ENCODE measurements at places on chromosomes 6 and 20.

GRCh38 chr6:137489046-137490005 lies 4.9 kb downstream of the OLIG3 start:
- DNase-seq, result no peak

DNA sequence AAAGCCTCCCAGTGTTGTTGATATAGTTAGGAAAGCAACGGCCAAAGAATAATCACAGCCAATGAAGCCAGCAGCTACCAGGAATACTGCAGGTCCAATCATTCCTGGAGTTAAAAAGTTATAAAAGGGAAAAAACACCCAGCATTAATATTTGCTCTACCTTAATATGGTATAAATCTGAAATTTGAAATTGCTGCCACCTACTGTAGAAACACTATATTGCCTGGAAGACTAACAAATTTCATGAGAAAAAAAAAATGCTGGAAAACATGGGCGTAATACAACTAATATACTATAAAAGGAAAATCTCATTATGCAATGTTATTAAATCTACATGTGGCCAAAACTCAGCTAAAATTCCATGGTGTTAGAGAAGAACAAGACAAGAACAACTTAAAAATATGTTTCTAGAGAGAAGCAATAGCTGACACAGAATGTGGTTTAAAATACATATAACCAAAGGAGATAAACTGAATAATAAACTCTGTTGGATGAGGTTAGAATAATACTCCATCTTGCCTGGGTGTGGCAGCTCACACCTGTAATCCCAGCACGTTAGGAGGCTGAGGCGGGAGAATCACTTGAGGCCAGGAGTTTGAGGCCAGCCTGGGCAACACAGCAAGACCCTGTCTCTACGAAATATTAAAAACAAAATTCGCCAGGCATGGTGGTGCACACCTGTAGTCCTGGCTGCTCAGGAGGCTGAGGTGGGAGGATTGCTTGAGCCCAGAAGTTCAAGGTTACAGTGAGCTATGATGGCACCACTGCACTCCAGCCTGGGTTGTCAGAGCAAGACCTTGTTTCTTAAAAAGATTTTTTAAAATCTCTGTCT lies 43.1 kb downstream of the SLC17A5 start:
- DNase-seq, result no peak

DNA sequence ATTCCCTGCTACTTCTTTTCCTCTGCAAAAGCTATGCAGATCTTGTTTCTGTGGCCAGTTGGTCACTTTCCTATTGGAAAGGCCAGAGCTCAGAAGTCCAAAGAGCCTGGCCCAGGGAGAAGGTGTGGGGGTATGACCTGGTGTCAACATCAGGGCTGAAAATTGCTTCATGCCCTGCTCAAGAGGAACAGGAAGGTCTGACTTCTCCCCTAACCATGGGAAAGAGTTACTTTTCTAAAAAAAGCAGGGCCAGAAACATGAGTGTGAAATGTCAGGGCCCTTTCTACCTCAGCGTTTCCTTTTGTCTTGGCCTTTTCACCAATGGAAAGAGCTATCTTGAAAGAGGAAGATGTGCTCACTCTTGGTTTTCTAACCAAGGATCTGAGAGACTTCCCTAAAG lies 117.4 kb downstream of the MAFB start:
- no peak for DNase-seq

DNA sequence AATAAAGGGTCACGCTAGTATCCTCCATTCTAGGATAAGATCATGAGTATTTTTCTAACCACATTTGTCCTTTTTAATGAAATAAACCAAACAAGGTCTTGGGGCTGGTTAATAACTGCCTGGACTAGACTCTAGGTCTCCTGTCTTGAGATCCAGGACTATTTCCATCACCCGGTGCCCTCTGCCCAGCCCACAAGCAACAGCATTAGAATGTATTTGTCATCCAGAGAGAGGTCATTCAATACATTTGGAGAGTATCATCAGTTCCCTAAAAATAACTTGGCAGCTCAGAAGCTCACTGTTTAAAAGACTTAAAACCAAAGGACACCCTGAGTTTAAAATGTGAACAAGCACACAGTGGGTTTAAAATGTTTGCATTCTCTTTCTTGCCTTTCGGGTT lies 4.4 kb upstream of the RBM24 start:
- no peak for DNase-seq

DNA sequence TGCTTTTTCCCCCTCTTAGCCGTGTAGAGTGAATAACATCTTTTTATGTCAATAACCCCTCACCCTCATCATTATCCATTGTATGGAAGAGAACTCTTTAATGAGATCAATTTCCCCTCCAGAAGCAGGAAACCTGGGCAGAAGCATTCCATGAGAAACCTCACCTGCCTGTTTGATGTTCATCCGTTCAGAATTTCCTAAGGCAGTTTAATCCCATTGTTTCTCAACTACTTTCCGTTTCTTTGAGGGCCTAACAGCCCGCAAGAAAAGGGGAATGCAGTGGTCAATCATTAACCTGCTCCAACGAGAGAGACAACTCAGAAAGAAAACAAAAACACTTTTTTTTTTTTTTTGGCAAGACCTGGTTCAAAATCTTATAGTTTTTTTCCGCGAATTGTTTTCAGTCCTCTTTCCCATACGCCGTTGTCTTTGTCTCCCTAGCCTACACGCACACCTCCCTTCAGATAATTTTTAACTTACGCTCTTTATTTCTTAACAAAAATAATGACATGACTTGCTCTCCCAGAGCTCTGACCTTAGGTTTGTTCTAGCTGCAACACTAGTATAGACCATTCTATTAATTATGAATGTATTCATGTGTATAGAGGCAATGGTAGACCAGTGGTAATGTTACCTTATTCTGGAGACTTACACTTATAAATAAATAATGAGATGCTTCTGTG lies 25.6 kb upstream of the ID4 start:
- no peak for DNase-seq

DNA sequence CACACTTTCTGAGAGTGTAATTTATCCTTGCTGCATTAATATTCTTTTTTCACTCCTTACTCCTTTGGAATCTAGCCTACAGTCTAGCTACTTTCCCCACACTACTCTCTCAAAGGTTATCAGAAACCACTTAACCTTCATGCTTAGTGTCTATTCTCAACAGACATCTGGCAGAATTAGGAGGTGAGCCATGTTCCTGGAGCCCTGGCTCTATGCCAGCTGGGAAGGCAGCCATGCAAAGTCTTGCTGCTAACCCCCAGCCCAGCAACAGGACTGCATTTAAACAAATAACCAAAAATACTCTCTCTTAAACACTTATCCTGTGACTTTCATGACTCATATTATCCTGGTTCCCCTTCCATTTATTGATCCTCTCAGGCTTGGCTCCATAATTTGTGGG lies 260.2 kb downstream of the BCKDHB start:
- DNase-seq, result no peak

DNA sequence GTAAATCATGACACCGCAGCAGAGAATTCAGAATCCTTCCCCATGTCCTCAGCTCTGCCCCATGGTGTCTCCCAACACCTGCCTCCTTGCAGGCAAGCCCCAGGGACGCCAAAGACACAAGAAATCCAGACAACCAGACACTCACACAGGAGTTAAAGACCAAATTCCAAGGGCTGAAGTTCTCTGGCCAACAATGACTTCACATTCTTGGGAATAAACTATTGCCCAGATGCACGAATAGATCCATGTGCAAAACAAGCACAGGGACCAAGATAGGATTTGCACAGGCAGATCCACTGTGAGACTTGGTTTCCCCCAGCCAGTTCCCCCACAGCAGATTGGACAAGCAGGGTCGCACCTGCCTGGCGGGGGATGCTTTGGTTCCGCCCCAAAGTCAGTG lies 246.7 kb downstream of the SOD2 start:
- DNase-seq, result no peak

GRCh38 chr6:17872908-17873307 lies 114.5 kb downstream of the KIF13A start:
- no peak for DNase-seq

DNA sequence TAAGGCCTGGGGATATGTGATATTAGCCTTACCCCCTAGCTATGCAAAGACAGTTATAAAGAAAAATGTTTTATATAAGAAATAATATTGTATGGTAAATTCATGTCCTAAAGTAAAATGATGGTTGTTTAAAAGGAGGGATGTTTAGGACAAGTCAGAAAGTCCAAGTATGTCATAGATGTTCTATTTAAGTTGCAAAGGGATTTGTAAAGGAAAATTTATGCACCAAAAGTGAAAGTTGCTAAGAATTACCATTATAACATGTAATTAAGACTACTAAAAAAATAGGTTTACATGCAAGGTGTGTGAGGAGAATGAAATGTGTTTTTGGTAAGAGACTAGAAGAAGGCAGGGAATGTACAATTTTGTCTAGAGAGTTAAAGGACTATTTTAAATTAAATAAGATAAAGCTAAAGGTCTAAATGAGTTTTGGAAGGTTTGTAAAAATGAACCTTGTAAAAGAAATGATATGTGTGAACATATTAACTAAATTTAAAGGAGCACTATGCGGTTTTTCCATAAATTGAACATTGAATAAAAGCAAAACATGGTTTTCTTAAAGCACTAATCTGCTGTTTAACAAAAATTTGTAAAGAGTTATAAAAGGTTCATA lies 22.7 kb upstream of the GOPC start:
- DNase-seq, result no peak

DNA sequence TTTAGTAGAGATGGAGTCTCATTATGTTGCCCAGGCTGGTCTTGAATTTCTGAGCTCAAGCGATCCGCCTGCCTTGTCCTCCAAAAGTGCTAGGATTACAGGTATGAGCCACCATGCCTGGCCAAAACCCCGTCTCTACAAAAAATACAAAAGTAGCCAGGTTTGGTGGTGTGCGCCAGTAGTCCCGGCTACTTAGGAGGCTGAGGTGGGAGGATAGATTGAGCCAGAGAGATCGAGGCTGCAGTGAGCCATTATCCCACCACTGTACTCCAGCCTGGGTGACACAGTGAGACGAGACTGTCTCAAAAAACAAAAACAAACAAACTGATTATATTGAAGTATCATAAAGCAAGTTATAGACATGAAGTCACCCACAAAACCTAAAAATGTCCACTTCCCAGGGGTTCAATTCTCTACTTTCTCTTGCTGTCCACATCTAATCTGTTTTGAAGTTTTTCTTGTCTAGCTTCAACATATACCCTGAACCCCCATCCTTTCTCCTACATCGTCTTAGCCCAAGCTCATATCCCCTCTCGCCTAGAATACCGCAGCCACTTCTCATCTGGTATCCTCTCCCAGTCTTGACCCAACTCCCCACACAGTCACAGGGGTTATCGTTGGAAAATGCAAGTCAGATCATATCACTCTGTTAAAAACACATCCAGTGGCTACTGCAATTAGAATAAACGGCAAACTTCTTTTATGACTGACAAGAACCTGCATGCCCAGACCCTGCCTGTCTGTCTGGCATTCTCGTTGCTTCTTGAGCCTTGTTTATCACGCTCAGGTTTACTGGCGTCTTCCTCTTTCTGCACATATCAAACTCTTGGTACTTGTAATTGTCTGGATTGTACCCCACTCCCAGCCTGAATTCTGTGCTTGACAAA lies 20.1 kb upstream of the NCOA3 start:
- no peak for DNase-seq

GRCh38 chr6:134196568-134197193 lies 121.2 kb downstream of the SGK1 start:
- no peak for DNase-seq

GRCh38 chr20:35171753-35172433 lies at the start of gene PROCR:
Gene PROCR (plus strand): TSS chr20:35172072. CDS start chr20:35172155, 83 bp downstream.
- peak; percentile 70 for DNase-seq

DNA sequence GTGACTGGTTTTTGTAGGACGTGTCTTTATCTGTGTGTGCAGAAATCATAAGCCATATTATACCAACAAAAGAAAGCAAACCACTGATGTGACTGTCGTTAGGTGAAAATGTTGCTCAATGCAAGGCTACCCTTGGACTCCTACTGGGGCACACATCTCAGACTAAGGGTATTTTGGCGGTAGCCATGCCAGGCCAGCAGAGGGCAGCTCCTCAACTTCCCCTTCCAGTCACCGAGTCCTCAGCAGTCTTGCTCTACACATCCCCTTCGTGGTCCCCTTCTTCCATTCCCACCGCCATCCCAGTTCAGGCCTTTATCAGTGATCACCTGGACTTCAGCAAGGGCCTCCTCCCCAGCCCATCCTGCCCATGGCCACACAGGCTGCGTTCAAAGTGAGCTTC lies 113.7 kb upstream of the GGTLC1 start:
- DNase-seq, result no peak

DNA sequence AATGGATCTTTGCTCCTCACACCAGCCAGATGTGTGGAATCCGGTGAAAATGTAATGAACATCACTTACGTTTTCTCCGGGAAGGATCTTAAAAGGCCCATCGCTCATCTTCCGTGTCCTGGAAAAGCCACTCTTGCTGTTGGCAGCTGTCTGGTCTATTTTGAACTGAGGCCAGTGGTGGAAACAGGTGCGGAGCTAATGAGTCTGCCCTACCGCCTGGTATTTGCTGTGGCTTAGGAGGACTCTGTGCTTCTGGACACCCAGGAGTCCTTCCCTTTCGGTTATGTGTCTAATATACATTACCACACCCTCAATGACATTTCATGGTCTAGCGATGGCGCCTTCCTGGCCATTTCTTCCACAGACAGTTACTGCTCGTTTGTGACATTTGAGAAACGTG lies 264.2 kb upstream of the PREP start:
- DNase-seq, result no peak

GRCh38 chr6:44626616-44627015 lies 239.1 kb downstream of the CDC5L start:
- no peak for DNase-seq

GRCh38 chr20:46899621-46900020 lies 5.0 kb downstream of the EYA2 start:
- DNase-seq, result no peak

- no peak for DNase-seq
Measured at GRCh38 chr6:166551754-166552495, 34.6 kb downstream of the RAMACL start.

- DNase-seq, result no peak
Measured at GRCh38 chr6:489001-489400, 97.4 kb downstream of the IRF4 start.

DNA sequence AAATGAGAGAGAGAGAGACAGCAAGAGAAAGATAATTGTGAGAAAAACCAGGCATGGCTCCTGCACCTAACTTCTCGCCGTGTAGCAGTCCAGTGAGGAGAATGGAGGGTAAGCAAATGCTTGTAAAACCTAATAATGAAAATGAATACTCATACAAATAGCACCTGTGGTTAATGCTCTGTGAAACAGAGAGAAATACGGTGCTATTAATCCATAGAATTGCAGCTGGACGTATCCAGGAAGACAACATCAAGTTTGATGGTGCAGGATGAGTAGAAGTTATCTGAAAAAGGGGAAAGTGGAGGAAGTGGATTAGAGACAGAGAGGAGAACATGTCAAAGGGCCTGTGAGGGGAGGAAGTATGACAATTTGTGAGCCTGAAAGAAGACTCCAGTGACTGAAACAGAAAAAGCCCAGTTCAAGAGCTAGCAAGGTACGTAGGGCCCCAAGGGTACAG lies 89.4 kb upstream of the PAK5 start:
- no peak for DNase-seq

DNA sequence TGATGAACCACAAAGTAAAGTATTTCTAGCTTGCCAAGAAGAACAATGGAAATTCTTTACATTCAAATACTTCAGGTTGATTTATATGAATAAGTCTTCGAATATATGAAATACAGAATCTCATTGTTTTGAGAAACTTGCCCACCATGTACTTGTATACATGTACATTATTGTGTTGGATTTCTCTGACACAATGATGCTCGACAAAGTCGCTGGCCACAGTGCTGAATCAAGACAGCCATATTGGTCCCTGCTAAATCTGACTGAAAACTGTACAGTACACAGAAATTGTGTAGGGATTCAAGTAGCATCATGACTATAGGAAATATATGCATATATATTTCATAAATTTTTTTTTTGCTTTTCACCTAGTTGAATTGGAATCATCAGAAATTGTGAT lies 13.1 kb upstream of the LIN28B start:
- DNase-seq, result no peak

Data from GOT3 (cell line).